OCI-LY7 (cell line): ENCODE measurements at places on chromosomes 1 and 21.

- DNase-seq, result no peak
Measured at GRCh38 chr1:71835442-71835813, 446.9 kb downstream of the NEGR1 start.

DNA sequence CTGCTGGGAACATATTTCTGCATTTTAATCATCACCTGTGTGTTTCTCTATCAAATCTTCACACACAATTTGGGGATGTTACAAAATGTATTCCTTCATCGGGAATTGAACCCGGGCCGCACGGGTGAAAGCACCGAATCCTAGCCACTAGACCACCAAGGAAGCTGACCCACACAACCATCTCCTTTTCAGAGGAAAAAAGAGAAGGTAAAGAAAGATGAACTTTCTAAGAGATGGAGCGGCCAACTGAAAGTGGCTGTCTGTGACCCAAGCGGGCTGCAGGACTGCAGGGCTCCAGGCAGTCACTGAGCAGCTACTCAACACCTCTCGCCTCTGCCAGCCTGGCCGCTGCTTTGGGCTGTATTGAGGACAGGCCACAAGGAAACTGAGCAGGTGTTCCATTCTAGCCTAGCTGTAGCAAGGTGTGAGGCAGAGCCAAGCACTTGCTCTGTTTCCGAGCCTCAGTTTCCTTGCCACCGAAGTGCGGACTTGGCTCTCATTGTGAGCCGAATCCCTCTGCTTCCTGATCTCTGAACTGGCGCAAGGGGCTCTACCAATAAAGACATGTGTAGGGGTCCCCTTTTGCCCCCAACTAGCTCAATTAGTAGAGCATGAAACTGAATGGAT lies 156.9 kb upstream of the NBPF11 start:
- no peak for DNase-seq

DNA sequence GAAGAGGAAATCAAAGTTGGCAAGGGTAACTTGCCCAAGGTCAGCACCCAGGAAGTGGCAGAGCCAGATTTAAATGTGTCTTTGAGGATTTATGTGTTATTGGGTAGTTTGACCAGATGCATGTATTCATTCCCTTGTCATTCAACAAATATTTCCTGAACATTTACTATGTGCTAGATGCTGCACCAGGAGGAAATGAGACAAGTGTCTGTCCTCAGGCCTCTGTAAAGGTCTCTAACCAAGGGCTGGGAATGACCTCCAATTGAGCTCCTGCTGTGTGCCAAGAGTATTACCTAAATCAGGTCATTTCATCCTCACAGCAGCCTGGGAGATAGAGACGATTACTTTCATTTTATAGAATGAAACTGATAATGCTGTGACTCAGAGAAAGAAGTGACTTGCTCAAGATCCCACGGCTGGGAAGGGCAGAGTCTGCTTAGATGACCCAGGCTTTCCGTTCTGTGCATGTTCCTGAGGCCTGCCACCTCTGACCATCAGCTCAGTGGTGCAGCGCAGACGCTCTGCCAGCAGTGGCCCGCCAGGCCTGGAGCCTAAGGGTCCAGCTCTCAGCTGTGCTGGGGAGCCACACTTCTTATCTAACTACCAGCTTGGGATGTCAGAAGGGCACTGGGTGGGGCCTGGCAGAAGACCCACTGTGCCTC lies 3.5 kb upstream of the TTC22 start:
- DNase-seq, result no peak

- DNase-seq, result no peak
Measured at GRCh38 chr1:159436469-159436868, 3.1 kb upstream of the OR10J1 start.

GRCh38 chr21:26007951-26008498 lies 162.5 kb downstream of the APP start:
- DNase-seq, result no peak

- no peak for DNase-seq
Measured at GRCh38 chr1:240491156-240491555, 120.8 kb downstream of the GREM2 start.

GRCh38 chr1:61568460-61569302 lies 156.3 kb downstream of the TM2D1 start:
- no peak for DNase-seq

DNA sequence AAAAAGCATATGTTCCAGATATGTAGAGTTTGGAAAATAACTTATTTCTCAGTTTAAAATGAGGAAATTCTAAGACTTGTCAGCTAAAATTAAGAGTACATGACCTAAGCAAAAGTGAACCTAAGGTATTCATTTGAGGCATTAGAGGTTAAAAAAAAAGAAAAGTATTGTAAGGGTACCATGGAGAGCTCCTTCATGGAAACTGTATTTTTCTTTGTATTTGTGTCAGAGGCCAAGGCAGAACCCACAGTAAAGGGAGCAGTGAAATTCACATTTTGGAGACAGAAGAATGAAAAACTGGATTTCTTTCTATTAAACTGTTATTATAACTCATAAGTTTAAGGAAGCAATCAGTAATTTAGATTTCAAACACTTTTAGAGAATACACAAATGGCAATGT lies 1494.8 kb downstream of the KCNT2 start:
- DNase-seq, result no peak

DNA sequence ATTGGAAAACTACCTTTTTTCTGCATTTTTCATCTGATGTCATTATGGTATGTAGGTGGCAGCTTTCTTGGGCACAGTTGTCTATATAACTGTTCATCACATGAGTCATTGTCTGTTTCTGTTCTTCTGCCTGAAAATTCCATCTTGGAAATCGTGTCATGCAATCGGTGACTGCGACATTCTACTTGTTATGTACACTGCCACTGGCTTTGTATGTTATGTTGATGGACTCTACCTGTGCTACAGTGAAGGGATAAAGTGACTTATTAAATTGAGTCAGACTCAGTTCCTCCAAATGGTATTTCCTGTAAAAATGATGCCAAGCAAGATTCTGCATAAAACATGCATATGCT lies 8.6 kb downstream of the SMAP2 start:
- no peak for DNase-seq

DNA sequence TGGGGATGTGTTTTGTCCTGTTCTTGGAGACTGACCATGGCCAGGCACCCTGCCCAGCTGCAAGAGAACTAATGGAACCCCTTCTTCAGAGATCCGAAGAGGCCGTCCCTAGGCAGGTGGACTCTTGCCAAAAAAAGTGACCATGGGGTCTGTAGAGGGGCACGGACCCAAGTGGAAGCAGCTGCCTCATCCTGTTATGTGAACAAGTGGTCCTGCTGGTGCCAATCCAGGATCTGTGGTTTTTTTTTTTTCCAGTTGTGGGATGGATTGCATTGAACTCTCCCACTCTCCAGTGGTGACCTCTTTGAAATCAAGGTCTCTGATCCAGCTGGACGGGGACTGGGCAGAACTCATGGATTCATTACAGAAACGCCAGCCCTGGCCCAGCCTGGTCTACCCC lies 71.2 kb downstream of the ARHGEF10L start:
- DNase-seq, result no peak

DNA sequence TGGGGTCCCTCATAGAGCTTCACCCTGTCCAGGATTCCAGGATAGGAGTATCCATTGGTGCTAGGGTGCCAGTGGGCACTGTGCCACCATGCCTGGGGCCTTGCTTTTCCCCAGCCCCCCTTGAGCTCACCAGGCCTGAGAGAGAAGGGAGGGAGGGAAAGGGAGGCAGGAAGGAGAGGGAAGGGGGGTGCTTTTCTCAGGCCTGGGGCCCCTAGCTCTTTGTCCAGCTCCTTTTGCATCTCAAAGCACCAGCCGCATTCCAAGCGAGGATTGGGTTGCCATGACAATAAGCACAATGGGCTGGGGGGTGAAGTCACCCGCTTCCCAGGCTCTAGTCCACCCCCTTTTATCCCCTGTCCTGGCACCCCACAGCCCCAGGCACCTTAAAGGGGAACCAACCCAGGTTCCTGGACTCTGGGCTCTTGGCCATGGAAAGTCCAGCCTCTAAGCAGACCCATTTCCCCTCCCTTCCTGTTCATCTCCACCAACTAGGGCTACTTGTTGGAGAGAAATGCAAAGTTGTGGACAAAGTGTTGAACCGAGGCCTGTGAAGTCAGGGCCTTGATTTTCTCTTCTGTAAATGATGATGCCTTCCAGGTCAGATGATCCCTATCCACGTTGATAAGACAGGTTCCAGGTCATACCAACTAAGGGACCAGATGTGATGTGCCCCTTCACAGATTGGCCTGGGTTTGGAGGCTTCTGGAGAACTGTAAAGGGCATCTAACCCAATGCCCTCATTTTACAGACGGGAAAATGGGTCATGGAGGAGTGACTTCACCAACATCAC lies 11.4 kb downstream of the THBS3 start:
- no peak for DNase-seq

GRCh38 chr21:35335951-35336446 lies 286.9 kb upstream of the RUNX1 start:
- DNase-seq, result no peak

GRCh38 chr1:205918955-205919746 lies 24.1 kb downstream of the SLC26A9 start:
- DNase-seq, result peak; percentile 69

- no peak for DNase-seq
Measured at GRCh38 chr21:41727784-41728763, 38.8 kb downstream of the RIPK4 start.
